PC-3 (cell line): ENCODE measurements at places on chromosomes 16 and 17. TPM values are rescaled to one million over a fixed set of nuclear protein-coding genes. Genes with fewer than 3 reads are reported as not detected.

GRCh38 chr16:3607161-3607560 is 4.2 kb downstream of the SLX4 start:
- no peak for DNase-seq
- no peak overlapping the region for H3K27ac ChIP-seq
- no peaks in the 10 kb centered on the region for H3K27me3 ChIP-seq
- H3K36me3 ChIP-seq, result no peaks in the 10 kb centered on the region

GRCh38 chr17:53646835-53647234 is 175.9 kb upstream of the KIF2B start:
- no peak overlapping the region for H3K4me3 ChIP-seq
- no peak overlapping the region for H3K27ac ChIP-seq
- no peaks in the 10 kb centered on the region for H3K4me1 ChIP-seq
- DNase-seq, result no peak
- no peaks in the 10 kb centered on the region for H3K36me3 ChIP-seq
- H3K27me3 ChIP-seq, result no peaks in the 10 kb centered on the region

DNA sequence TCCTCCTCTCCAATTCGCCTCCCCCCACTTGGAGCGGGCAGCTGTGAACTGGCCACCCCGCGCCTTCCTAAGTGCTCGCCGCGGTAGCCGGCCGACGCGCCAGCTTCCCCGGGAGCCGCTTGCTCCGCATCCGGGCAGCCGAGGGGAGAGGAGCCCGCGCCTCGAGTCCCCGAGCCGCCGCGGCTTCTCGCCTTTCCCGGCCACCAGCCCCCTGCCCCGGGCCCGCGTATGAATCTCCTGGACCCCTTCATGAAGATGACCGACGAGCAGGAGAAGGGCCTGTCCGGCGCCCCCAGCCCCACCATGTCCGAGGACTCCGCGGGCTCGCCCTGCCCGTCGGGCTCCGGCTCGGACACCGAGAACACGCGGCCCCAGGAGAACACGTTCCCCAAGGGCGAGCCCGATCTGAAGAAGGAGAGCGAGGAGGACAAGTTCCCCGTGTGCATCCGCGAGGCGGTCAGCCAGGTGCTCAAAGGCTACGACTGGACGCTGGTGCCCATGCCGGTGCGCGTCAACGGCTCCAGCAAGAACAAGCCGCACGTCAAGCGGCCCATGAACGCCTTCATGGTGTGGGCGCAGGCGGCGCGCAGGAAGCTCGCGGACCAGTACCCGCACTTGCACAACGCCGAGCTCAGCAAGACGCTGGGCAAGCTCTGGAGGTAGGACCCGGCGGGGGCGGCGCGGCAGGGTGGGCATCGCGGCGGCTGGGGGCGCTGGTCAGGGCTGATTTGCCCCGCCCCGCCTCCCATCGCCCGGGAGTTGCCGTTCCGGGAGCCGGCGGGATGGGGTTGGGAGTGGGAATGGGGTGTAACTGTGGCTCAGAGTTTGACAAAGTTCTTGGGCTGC is 567 bp downstream of the SOX9 start:
- H3K4me3 ChIP-seq, result peak overlapping the region; percentile 85
- H3K4me1 ChIP-seq, result peaks cover 44% of the 10 kb centered on the region

- peaks cover 22% of the 10 kb centered on the region for H3K4me1 ChIP-seq
- no peak for DNase-seq
- peak overlapping the region; percentile 73 for H3K27ac ChIP-seq
- H3K4me3 ChIP-seq, result peak overlapping the region; percentile 97
Observed at GRCh38 chr16:19718624-19718965, 524 bp downstream of the IQCK start.

DNA sequence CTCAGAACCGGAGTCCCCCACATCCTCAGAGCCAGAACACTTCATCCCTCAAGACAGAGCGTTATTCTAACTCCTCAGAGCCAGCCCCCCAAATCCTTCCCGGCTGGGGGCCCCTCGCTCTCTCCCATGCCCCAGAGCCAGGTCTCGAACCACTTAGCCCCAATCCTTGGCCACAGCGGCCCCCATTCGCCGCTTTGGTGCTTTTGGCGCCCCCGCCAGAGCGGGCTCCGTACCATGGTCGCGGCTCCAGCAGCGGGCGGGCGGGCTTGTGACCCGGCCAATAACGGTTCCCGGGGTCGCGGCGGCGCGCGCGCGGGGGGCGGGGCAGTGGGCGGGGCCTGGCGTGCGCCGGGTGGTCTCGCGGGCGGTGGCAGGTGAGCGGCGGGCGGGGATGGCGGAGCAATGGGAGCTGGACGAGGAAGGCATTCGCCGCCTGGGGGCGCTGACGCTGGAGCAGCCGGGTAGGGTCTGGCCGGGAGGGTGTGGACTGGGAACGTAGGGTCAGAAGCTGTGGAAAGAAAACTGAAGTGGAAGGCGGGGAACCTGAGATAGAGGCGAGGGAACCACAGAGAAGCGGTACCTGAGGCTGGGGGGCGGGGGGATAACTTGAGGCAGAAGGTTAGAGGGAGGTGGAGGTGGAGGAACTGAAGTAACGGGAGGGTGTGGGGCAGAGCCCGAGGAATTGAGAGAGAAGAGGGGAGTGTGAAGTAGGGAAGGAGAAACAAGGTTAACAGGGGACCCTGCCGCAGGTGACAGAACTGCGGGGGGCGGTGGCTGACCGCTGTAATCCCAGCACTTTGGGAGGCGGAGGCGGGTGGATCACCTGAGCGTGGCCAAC is at the start of the genes KCTD19 and LRRC36:
Gene KCTD19, minus strand, starts transcription at position 270 of the 838 bp plus-strand sequence. Its CDS starts 34 bp downstream, at position 236.
Gene LRRC36, plus strand, starts transcription at position 344 of the 838 bp plus-strand sequence. Its CDS starts 48 bp downstream, at position 392.
- H3K27me3 ChIP-seq, result no peaks in the 10 kb centered on the region
- H3K4me3 ChIP-seq, result no peak within 1 kb of the TSS
- DNase-seq, result no peak

Gene PRSS33
- total RNA-seq, result 0.11 TPM in 1 of 2 replicates, not detected in the other

- H3K27me3 ChIP-seq, result peaks cover 4% of the 10 kb centered on the region; the same call in 1 of the 2 replicates
- H3K4me3 ChIP-seq, result no peak overlapping the region
- H3K36me3 ChIP-seq, result no peaks in the 10 kb centered on the region
- peaks cover 8% of the 10 kb centered on the region for H3K4me1 ChIP-seq
- peak; percentile 6 for DNase-seq
Observed at GRCh38 chr17:34827008-34827407, 134.3 kb downstream of the CCT6B start.

- no peaks in the 10 kb centered on the region for H3K4me1 ChIP-seq
- H3K27me3 ChIP-seq, result no peaks in the 10 kb centered on the region
- H3K27ac ChIP-seq, result no peak overlapping the region
- no peak overlapping the region for H3K4me3 ChIP-seq
- DNase-seq, result peak; percentile 55
Observed at GRCh38 chr16:30186782-30187555, 3.6 kb downstream of the CORO1A start.

GRCh38 chr17:22511431-22511830 is 819.1 kb downstream of the KCNJ18 start:
- no peak overlapping the region for H3K4me3 ChIP-seq
- no peak for DNase-seq
- H3K4me1 ChIP-seq, result no peaks in the 10 kb centered on the region
- H3K27me3 ChIP-seq, result no peaks in the 10 kb centered on the region
- no peak overlapping the region for H3K27ac ChIP-seq

GRCh38 chr16:70453892-70454221 is 538 bp upstream of the FCSK start:
- H3K36me3 ChIP-seq, result no peaks in the 10 kb centered on the region
- peak overlapping the region; percentile 65 for H3K27ac ChIP-seq

GRCh38 chr17:29583324-29584248 is 5.9 kb downstream of the GIT1 start:
- DNase-seq, result no peak
- peaks cover 8% of the 10 kb centered on the region for H3K4me1 ChIP-seq
- no peaks in the 10 kb centered on the region for H3K27me3 ChIP-seq

DNA sequence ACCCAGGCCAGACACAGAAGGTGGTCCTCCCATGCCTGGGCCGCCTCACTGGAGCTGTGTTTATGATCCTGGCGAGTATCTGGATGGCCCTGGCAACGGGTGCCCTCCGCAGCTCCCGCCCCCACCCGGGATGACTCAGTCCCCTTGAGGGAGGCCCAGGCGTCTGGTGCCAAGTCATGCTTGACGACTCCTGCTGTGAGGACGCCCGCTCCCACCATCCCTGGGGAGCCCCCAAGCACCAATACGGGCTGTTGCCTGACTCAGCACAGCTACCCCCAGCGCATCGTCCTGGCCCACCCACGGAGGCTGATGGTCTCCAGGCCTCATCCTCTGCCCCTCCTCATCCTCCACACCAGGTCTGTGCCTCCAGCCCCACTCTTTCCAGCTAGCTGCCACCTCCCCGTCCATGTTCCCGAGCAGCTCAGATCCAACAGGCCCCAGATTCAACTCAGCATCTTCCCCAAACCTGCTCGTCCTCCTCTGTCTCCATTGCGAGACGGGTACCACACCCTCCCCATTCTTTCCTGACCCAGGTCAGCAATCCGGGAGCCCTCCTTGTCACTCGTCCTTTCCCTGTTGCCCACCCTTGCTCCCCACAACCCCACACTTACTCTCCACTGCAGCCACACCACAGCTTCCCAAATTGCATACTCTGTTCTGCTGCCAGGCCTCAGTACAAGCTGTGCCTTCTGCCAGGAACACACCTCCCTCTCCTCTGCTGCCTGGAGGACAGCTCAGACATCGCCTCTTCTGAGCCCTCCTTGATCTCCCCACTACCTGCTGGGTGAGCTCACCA is 2.6 kb downstream of the CAMKK1 start:
- no peaks in the 10 kb centered on the region for H3K27me3 ChIP-seq
- no peaks in the 10 kb centered on the region for H3K36me3 ChIP-seq
- peak overlapping the region; percentile 49; the same call in 1 of the 2 replicates for H3K4me3 ChIP-seq
- peaks cover 66% of the 10 kb centered on the region for H3K4me1 ChIP-seq

GRCh38 chr16:21526923-21527807 is 72.2 kb upstream of the METTL9 start:
- no peak overlapping the region for H3K27ac ChIP-seq
- no peaks in the 10 kb centered on the region for H3K4me1 ChIP-seq
- H3K4me3 ChIP-seq, result no peak overlapping the region
- H3K27me3 ChIP-seq, result no peaks in the 10 kb centered on the region
- no peaks in the 10 kb centered on the region for H3K36me3 ChIP-seq

DNA sequence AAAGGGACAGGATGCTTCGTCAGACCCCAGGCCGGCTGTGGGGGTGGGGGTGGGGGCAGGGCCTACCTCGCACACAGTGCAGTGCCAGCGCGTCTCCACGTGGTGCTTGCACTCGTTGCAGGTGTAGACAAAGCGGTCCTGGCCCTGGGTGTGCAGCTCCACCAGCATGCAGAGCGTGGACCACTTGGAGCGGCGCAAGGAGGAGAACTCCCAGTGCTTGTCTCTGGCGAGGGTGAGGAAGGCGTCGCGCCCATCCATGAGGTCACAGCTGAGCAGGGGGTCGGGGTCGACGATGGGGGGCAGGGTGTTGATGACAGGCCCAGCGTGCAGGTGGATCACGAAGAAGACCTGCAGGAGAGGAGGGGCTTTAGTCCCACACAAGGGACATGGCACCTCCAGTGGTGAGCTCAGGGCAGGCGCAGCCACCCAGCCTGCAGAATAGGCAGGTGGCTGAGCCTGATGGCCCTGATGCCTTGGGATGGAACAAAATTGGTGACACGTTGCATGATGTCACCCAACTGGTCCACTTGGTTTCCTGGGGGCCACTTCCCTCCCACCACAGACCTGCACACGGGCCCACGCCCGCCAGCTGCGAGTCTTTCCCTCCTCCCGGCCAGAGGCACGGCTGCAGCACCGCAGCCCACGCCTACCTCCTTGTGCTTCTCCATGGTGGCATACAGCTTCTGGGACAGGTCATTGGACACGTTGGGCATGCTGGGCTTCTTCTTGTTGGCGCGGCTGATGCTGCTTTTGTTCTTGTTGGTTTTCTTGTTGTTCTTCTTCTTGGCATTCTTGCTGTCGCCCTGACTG is 14.0 kb upstream of the TRAP1 start:
- H3K27ac ChIP-seq, result no peak overlapping the region
- no peak for DNase-seq
- no peak overlapping the region for H3K4me3 ChIP-seq

DNA sequence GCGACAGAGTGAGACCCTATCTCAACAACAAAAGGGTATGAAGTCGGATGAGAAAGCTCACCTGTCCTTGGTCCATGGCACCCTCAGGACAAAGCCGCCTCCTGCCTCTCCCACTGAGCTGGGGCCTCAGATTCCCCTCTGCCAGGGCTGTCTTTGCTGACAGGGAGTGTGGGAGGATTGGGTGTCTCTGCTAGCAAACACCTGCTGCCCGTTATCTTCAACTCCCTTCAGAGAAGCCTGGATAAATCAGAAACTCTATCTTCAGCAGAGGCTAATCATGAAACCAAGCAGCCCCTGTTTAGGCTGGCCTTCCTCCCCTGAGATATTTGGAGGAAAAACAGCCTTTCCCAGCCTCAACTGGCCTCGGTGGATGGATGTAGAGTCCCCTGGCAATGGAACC is 36.3 kb upstream of the CDH1 start:
- no peak overlapping the region for H3K4me3 ChIP-seq
- H3K36me3 ChIP-seq, result no peaks in the 10 kb centered on the region; the same call in 1 of the 2 replicates
- no peak overlapping the region for H3K27ac ChIP-seq
- no peaks in the 10 kb centered on the region for H3K4me1 ChIP-seq
- no peak for DNase-seq

DNA sequence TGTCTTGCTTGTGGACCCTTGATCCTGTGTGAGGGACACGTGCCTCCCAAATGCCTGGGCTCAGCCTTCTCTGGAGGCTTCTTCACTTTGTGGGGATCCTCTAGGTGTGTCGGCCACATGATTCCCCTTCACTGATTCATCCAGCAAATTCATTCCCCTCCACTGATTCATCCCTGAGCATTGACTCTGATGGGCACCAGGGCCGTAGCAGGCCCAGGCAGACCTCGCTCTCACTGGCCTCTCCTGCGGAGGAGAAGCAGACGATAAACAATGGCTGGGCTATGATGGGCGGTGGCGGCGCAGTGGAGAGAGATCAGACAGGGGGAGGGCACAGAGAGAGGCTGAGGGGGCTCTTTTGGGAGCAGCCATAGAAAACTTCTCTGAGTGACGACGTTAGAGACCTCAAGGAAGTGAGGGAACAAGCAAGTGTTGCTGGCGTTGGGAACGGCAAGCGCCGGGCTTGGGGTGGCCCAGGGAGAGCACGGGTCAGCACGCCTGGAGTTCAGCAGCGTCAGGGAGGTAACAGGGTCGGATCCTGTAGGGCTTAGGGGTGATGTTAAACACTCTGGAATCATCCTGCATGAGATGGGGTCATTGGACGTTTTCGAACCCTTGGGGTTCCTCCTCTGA is 17.5 kb upstream of the RPTOR start:
- H3K4me1 ChIP-seq, result peaks cover 6% of the 10 kb centered on the region; the same call in 1 of the 2 replicates
- no peaks in the 10 kb centered on the region for H3K36me3 ChIP-seq
- H3K4me3 ChIP-seq, result no peak overlapping the region

Gene DOC2A
- total RNA-seq, result 4.6 and 5.2 TPM in 2 replicates

DNA sequence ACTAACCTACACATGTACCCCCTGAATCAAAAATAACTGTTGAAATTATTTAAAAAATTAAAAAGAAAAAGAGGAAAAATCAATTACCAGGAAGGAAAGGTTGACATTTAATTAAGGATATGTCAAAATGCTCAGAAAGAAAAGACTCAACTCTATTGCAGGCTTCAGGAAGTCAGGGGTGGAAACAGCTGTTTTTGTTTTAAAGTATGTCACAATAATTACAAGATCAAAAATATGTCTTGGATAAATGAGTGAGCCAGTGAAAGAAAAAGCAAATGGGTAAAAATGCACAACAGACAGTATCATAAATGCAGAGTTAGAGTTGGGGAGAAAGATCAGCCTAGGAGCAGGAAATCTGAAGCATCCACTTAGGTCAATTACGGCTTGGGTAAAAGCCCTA is 146.0 kb downstream of the CDH11 start:
- no peaks in the 10 kb centered on the region for H3K27me3 ChIP-seq
- peaks cover 19% of the 10 kb centered on the region for H3K36me3 ChIP-seq
- H3K27ac ChIP-seq, result no peak overlapping the region
- no peaks in the 10 kb centered on the region for H3K4me1 ChIP-seq
